Mesenchymal stem cell (in vitro differentiated cells and primary cell): ENCODE measurements at places on chromosomes 3 and 15.
A peak's percentile ranks its signal among the peaks of the same experiment; 100 is the strongest.

DNA sequence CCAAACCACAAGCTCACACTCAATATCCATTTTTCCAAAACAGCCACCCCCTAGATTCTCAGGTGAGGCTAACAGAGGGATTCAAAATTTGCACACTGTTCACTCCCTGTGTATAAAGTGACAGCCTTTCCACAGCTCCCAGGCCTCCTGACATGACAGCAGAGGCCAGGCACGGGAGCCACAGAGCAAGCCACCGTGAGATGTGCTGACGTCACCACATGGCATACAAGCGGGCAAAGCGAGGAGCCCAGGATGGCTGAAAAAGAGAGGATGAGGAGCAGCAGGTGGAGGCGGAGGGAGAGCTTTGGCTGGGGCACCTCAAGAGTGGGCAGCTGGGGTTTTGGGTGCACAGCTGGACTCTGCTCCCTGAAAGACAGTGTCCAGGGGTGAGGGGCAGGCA is 27.1 kb downstream of the EHD4 start:
- no peak for DNase-seq

GRCh38 chr3:196757876-196758739 is 18.5 kb downstream of the PAK2 start:
- peak; percentile 89 for DNase-seq

DNA sequence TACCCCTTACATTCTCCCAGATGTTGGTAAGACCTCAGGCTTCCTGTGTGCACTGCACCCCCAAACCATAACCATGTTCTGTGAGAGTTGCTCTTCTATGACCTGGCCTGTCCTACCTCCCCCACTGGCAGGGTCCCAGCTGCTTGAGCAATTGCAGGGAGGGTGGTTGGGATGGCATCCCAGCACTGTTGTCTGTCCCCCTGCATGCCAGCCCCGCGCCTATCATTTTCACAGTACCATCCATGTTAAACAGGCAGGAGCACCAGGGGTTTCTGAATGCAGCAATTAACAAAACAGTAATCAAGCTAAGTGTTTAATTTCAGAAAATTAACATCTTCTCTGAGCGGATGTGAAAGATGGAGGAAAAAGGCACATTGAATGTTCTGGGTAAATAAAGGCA is 345.5 kb downstream of the EPHB1 start:
- no peak for DNase-seq

DNA sequence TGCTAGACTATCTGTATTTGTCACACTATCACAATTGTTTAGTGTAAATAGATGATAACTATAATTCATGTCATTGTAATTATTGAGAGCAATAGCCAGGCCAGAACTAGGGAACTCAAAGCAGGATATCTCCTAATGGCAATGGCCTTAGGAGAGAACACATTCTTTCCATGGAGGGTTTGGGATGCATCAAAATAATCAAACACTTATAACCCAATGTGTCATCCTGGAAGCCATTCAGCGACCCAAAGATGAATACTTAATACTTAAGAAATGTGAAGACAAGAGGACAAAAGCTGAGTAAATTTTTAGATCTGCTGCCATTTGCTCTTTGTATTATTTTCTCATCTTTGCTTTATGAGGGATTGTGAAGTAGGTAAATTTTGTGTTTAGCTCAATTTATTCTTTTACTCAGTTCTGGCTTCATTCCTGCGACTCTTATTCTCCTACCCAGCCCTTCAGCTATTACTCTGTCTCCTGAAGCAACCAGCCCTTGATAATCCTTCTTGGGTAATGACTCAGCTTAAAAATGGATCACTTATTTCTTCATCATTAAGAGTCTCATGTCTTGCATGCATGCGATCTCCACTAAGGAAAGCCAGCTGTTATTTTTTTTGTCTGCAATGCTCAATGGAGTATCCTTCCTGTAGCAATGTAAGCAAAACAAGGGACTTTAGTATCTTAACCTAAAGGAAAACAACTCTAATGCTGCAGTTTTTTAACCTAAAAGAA is 2.0 kb downstream of the OR4F15 start:
- DNase-seq, result peak; percentile 84

DNA sequence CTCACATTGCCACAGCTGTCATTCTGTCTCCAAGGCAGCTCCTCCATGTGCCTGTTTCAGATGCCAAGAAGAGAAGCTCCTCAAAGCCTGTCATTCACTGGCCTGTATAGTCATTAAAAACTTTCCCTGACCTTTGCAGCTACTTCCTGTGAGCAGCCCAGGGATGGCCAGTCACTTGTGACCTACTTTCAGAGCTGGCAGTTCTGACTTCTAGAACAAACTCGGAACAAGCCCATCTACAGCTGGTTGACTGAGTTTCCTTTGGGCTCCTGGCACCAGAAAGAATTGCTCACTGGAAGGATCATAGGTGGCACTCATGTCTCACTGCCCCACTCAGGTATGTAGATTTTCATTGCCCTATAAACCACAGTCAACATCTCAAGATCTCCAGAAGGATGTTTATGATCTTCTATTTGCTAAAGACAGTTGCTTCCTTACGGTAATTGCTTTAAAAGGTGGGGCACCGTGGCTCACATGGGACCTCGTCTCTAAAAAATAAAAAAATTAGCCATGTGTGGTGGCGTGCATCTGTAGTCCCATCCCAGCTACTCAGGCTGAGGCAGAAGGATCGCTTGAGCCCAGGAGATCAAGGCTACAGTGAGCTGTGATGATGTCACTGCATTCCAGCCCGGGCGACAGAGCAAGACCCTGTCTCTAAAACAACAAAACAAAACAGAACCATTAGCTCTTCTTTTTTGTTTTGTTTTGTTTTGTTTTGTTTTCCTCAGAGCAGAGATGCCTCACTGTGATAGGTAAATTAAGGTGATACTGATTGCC is 11.2 kb upstream of the ATP13A3 start:
- no peak for DNase-seq

DNA sequence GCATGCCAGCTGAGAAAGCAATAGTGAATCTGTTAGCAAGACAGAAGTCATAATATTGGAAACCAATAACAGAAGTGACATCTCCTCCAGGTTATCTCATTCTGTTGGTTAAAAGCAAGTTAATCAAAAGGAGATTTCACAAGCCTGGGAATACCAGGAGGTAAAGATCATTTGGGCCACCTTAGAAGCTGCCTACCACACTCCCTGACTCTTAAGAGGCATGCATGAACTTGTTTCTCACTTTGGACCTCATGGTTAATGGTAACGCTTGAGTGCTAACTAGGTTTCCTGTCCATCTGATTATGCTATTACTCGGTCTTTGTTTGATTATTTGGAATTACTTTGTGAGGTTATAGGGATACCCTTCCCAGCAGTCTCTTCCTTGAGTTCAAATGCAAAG is 650.8 kb upstream of the SGO1 start:
- DNase-seq, result no peak

DNA sequence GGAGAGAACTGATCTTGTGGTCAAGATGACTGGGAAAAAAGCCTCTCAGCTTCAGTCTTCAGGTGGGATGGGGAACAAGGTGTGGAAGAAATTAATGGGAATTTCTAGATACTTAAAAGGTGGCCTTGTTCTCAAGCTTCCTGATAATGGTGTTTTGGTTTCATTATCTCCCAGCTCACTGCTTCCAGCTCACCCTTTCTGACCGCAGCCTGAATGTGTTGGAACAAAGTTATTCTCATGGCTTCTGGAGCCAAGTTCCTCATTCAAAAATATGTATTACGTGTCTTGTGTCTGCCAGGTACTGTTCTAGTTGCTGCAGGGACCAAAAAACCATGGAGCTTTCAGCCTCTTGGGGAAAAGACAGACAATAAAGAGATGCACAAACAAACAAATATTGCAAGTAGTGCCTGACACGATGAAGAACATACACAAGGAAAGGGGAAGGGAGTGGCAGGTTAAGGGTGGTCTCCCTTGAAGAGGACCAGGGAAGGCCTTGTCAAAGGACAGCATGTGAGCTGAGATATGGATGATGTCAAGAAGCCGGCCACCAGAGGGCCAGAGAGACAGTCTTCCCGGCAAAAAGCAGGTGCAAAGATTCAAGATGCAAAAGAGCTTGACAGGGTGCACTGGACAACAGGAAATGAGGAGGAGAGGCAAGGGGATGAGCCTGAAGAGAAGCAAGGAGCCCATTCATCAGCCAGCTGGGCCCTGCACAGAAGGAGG is 35.5 kb downstream of the ARRDC4 start:
- DNase-seq, result peak; percentile 6

DNA sequence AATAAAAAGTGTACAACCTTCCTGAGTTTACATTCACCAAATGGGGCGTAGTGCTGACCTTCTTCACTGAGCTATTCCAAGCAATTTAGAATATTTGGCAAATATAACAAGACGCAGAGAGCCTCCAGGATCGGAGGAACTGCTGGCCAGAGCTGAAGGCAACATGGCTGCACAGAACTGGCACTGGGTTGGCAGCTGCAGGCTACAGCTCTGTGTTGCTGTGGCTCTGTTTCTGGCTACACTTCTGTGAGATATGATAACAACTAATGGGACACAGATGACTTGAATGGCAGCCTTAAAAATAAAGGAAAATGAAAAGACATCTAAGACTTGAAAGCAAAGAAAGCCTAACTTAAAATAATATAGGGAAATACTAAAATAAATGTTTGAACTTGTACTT is 10.8 kb upstream of the SLC6A20 start:
- no peak for DNase-seq

DNA sequence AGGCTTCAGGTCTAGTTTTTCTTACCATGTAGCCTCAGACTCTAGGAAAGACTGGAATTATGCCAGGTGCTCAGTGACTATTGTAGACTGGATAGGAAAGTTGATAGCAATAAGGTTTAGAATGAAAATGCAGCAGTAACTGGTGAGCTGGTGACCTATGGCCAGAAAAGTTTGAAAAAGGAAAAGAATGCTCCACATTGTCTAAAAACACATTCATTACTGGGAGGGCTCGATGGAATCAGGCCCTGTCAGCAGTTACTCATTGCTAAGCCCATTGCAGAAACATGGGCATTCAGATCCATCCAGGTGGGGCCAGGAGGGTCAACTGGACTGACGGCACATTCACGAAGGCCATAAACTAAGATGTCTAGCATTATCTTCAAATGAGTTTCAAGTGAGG is 8.7 kb upstream of the MBNL1 start:
- DNase-seq, result peak; percentile 14

DNA sequence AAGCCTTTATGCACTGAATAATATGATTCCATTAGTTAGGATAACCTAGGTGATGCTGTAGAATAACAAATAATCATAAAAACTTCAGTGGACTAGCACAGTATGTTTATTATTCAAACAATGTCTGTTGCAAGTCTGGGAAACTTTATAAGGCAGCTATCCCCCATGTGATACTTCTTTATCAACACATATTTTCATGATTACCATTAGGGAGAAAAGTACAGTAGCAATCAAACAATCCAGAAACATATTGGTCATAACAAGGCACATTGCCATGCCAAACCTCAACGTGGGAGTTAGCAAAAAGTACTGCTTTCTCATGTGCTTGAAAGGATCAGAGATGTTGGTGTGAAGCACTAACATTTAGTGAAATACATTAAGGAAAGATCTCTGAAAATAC is 35.5 kb downstream of the EOMES start:
- DNase-seq, result no peak

DNA sequence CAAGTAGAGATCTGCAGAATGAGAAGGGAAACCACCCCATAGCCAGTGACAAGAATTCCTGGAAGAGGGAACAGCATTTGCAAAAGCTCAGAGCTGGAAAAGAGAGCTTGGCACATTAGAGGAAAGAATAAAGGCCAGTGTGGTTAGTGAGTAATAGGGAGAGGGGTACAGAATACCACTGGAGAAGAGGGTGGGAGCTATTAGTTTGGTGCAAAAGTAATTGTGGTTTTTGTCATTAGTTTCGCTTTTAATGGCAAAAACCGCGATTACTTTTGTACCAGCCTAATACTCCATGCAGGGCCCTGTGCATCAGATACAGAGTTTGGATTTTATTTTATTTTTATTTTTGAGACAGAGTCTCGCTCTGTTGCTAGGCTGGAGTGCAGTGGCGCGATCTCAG is 9.8 kb downstream of the SLC24A1 start:
- DNase-seq, result no peak

- DNase-seq, result no peak
Measured at GRCh38 chr3:39542588-39542988, 75.1 kb downstream of the MOBP start.

GRCh38 chr3:17307887-17308286 is 423.1 kb downstream of the PLCL2 start:
- DNase-seq, result no peak

- no peak for DNase-seq
Measured at GRCh38 chr3:139444446-139444845, 31.9 kb downstream of the RBP2 start.

GRCh38 chr15:78075490-78076230 is 1.9 kb downstream of the TBC1D2B start:
- DNase-seq, result peak; percentile 95

GRCh38 chr15:70254311-70254869 is 156.7 kb upstream of the TLE3 start:
- no peak for DNase-seq

DNA sequence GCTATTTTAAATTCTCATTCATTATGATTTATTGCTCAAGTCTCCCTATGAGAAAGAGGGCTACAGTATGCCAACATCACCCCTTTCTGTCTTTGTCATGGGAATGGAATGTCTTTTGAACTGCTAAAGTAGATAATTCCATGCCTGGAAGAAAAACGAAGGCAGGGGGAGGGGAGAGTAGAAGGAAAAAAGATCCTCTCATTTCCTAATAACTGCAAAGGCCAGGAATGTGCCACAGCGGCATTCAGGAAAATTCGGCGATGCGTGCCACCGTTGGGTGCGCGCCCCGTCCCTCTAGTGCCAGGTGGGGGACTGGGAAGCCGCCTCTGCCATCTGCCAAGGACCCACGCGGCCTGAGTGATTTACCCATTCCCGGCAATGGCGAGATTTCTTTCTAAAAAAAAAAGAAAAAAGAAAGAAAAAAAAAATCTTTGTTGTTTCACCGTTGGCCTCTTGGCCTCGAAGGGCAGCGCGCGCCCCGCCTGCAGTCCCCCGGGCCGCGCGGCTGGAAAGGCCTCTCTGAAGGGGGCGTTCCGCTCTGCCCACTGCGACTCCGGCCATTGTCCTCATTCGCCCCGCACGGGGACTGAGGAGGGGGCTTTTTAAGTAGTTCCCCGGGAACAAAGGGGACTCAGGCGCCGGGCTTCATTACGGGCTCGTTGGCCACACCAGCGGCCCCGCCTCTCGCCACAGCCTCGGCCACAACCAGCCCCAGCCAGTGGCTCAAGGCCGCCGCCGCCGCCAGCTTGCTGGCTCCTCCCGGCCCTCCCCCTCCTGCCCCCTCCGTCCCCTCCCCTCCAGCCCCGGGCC is 54.5 kb downstream of the CPN2 start:
- peak; percentile 75 for DNase-seq

DNA sequence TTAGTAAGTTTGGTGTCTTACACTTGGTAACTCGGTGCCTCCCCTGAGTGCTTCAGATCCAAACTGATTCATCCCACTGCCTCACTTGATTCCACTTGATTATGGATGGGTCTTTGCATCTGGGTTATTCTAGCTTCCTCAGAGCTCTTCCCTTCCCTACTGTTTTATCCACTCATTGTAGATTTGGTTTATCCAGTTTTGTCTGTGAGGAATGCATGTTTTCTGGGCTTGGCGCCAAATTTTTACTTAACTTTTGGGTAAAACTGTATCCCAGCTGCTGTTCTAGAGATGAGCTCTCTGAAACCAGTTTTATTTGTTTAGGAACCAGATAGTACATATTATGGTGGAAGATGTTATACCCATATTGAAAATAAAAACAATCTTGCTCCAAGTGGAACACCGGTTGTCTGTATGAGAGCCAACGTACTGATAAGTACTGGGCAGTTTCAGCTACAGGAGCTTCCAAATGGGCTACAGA is 20.9 kb downstream of the RAD54L2 start:
- DNase-seq, result peak; percentile 37
